H54 (cell line): ENCODE measurements at places on chromosomes 4 and X.

GRCh38 chr4:165972747-165973146 is 99.7 kb downstream of the TLL1 start:
- DNase-seq = no peak

DNA sequence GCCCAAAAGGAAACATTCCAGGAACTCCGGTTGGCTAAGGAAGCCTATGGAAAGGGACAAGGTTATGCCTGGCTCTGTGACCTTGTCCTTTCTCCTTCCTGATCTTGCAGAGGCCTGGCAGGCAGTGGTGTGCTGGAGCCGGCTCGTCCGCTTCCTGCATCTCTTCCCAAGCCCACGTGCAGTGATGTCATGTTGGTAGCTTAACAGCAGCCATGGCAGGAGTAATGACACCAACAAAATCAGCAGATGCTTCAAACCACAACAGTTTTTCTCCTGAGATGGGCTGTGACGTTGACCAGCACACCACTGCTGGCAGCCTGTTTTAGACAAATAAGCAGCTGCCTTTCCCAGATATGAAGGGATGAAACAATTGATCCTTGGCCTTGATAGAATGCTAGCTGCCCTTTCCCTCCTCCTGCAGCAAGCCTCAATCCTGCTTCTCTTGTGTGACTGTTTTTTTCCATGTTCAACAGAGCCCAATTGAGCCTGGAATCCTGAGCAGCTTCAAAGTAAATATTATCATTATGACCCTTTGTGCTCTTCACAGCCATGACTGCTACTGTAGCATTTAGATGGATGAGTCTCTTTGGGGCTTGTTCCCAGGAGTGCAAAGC is 23.4 kb downstream of the SEPTIN6 start:
- DNase-seq = no peak

DNA sequence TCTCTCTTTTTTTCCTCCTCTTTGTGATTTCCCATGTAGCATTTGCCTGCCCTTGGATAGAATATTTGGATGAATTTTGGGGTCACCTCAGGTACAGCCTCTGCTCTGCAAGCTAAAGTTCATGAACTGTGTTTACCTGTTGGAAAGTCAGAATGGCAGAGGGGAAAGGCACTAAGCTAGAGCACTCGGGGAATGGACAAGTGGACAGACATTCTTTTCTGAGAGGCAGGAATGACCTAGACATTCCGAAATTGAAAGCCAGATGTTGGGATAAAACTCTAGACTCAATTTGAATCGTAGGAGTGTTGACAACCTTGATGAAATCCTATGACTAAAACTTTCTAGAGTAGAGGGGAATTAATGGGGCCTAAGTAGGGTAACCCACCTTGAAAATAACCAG is 56.1 kb downstream of the LUZP4 start:
- no peak for DNase-seq

DNA sequence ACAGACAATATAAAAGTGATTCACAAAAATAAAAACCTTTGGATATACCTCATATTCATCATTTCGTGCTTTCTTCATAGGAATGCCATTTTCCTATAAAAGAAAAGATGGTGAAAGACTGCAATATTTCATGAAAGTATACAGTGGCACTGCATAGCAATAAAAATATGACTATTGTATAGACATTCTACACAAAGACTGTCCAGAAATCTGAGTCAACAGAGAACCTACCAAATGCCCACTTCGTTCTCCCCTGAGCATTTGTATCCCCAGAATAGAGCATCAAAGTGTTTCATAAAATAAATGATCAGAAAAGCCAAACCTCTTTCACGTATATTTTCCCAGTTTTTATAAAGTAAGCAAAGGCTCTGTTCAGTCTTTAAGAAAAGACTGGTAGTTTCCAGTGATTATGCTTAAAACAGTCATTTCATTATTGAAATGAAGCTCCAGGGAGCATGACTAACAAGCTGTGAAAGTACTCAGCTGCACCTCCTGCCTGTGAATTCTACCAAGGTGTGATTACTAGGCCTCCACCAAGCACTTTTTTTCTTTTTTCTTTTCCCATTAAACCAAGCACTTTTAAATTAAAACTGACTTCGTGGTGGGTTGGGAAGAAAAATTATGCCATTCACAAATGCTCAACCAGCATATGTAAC is 20.2 kb downstream of the PPA2 start:
- no peak for DNase-seq

- no peak for DNase-seq
Measured at GRCh38 chr4:150098214-150098613, 20.0 kb downstream of the DCLK2 start.

- DNase-seq = no peak
Measured at GRCh38 chr4:3320361-3321023, 27.7 kb downstream of the RGS12 start.

- DNase-seq = no peak
Measured at GRCh38 chrX:77447653-77448569, 722 bp downstream of the FGF16 start.

DNA sequence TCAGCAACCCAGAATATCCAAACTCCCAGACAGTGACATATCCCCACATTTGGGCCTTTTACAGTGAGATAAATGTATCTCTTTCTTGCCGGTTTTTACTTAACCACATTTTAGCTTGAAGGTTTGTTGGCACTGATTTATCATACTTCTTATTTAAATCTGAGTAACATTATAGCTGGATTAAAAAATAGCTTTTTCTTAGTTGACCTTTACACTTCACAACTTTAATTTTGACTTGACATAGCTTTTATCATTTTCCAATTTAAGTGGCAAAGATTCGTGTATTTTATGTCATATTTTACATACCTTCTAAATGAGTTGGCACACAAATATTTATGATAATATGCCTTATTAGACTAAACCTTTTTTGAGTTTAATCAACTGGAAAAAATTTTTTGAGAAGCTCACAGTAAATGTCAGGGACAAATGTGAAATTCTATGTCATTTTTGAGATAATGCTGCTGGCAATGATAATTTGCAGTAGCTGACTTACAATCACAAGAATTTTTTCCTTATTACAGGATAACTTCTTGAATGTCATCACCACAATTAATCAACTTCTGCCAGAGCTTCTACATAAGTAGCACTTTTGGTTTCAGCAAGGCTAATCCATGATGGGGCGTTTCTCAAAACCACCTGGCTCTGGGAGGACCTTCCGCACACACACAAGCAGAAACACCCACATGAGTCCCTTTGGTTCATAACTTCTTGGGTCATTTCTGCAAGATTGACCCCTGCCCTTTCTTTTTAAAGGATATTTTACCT is 80.3 kb downstream of the SYTL5 start:
- no peak for DNase-seq
